NCI-H1436 (cell line): ENCODE measurements at places on chromosomes 1 and 21.

GRCh38 chr21:45590246-45590725 lies 48.0 kb upstream of the SLC19A1 start:
- no peak for DNase-seq

DNA sequence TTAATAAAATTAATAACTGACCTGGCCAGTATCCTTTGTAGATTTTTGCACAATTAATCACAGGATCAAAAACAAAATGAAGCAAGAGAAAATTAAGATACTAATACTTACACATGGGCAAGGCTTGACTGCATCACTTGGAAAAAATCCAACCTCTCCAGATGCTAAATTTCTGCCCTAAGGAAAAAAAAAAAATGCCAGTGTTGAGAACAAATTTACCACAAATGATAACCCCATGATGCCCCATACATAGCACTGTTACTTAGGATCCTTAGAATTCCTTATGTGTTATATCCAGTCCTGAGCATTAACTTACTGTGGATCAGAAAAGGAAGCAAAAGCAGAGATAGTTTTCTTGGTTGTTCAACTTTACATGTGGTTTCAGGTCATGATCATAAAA lies 347.5 kb downstream of the VAV3 start:
- no peak for DNase-seq

DNA sequence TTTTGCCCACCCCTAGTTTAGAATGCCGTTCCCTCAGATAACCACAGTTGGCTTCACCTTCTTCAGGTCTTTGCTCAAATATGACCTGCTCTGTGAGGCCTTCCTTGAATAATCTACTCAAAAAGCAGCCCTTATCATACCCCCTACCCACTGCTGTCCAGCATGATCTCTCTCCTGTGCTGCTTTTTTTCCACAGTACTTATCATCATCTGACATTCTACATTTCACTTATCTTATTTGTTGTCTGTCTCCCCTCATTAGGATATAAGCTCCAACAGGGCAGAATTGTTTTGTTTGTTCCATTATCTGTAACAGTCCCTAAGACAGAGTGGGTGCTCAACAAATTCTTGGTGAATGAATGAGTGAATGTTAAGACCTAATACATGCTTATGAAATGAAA lies 18.1 kb downstream of the USP24 start:
- DNase-seq: no peak

DNA sequence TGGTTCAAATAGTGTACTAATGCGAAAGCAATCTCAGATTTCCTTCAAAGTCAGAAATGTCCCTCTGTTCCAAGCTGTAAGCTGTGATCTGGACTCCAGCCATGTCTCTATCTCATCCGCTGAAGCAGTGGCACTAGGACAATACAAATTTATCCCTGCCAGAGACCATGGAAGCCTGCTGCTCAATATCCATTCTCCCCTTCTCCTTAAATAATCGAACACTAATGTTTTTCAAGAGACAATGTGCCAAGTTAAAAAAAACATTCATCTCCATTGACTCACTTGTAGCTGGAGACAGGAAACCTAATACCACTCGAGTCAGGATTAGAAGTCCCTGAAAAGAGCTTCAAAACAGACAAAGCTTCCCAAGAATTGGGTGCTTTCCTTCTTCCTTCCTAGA lies 38.5 kb upstream of the PGBD5 start:
- no peak for DNase-seq

DNA sequence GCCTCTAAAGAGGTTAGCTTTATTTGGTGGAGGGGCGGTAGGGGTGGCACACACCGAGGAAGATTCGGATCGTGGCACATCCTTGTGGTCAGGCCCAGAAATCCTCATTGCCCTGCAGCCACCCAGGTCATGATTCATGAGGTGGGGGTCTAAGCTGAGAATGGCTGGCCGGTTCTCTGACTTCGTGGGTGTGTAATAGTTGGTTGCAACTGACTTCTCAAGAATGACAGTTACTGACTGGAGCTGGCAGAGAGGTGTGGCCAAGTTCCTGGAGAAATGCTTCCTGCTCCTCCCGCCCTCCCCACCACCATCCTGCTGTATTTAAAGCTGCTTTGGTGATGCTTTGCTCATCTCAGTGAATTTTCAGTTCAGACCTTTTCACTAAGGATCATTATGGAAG lies 198.6 kb downstream of the KIF26B start:
- no peak for DNase-seq

DNA sequence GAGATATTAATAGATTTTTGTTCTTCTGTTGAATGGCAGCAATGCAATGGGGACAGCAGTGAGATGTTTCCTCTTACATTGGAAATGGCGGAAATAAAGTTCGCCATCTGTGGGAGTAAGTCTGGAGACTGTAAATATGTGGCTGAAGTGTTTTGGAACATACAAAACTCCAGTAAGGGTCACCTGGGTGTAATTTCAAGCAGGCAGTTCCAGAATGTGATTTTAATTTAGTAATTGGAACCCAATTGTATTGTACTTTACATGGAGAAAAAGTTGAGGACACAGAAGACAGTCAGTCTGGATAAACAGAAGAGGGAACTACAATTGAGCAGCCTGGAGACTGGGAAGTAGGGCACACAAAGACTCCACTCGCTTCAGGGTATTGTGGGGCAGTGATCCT lies 108.6 kb downstream of the NTMT2 start:
- no peak for DNase-seq

DNA sequence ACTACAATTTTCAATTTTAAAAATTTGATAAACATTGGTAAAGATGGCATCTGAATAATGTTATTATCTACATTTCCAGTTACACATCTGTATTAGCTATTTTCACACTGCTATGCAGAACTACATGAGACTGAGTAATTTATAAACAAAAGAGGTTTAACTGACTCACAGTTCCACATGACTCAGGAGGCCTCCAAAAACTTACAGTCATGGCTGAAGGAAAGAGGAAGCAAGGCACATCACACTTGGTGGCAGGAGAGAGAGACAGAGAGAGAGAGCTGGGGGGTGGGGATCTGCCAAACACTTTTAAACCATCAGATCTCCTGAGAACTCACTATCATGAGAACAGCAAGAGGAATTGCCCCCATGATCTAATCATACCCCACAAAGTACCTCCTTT lies 850.0 kb downstream of the LTN1 start:
- DNase-seq: no peak

DNA sequence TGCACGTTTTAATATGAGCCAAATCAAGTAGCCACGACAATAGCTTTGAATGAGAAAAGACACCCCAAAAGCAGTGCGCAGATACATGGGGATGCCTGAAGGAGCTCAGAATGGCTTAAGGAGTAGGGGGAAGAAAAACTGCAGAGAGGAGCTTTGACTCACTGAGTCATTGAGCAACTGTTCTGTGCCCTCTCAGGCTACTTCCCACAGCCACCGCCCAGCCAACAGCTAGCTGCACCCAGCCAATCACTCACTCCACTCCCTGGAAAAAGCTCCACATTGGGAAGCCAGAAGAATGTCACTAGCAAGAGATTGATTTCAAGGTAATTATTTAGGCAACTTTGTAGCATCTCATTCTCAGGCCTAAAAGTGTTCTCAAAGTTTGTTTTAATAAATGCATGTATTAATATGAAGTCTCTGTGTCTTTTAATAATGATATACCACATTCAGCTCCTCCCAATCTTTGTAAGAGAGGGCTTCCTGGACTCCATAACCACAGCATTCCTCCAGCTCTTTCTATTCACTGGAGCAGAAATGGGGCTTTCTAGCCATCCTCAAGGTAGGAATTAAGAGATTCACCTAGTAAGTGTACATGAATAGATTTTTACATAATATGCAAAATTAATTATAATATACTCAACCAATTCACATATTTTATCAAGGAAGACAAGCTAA lies 16.8 kb downstream of the DUSP10 start:
- no peak for DNase-seq

DNA sequence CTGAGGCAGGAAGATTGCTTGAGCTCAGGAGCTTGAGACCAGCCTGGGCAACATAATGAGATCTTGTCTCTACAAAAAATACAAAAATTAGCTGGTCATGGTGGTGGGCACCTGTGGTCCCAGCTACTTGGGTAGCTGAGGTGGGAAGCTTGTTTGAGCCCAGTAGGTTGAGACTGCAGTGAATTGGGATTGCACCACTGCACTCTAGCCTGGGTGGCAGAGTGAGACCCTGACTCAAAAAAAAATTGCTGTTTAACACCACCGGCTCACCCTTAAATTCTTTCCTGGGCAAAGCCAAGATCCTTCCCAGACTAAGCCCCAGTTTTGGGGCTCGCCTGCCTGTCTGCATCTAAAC lies 6.6 kb upstream of the NSUN4 start:
- DNase-seq: no peak

DNA sequence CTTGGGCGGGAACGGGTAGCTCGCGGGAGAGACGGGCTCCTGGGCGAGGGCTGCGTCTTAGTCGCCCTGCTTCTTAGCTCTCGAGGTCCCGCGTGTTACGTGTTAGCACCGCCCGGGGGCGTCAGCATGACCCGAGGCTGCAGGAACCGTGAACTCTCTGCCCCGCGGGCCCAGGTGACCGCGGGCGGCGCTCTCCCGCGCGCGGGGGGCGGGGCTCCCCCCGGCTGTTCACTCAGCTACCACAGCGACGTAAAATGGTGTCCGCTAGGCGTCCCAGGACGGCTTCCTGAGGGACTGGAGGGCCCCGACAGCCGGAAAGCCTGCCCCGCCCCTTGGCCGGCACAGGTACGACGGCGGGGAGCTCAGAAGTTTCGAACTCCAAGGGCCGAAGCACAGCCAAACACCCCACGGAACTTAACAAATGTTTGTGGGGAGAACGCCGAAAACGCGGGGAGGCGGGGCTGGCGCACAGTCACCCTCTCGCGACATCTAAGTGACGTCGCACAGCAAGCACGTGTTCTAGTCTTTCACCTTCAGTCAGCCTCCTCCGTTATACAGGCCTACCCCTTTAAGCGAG lies 780 bp upstream of the RBM15 start:
- peak; percentile 89 for DNase-seq

- no peak for DNase-seq
These were observed 32.9 kb upstream of the TADA1 start for GRCh38 chr1:166908942-166909341.

GRCh38 chr1:94408104-94408830 lies 9.9 kb upstream of the ABCD3 start:
- DNase-seq: no peak
